Fibroblast of upper back skin (primary cell): ENCODE measurements at places on chromosomes 1 and 21.
A peak's percentile ranks its signal among the peaks of the same experiment; 100 is the strongest.

- DNase-seq = peak; percentile 32
Measured at GRCh38 chr1:99645699-99646531, at the start of gene PALMD. PALMD (plus strand) TSS chr1:99646113; CDS start chr1:99646318, 205 bp downstream.

- DNase-seq = no peak
Measured at GRCh38 chr1:178039891-178040290, 54.0 kb upstream of the RASAL2 start.

GRCh38 chr1:176450526-176450925 lies 12.4 kb upstream of the PAPPA2 start:
- DNase-seq = peak; percentile 19

GRCh38 chr1:12014141-12014991 lies 4.9 kb upstream of the MIIP start:
- DNase-seq = no peak

GRCh38 chr1:190906206-190906725 lies 428.6 kb upstream of the BRINP3 start:
- peak; percentile 42 for DNase-seq

- DNase-seq = peak; percentile 37
Measured at GRCh38 chr1:67722292-67722944, 37.4 kb downstream of the GADD45A start.

GRCh38 chr21:28308516-28308915 lies 684.2 kb downstream of the LTN1 start:
- DNase-seq = peak; percentile 48
